ENCODE measurements at places on chromosomes 3 and 15.

DNA sequence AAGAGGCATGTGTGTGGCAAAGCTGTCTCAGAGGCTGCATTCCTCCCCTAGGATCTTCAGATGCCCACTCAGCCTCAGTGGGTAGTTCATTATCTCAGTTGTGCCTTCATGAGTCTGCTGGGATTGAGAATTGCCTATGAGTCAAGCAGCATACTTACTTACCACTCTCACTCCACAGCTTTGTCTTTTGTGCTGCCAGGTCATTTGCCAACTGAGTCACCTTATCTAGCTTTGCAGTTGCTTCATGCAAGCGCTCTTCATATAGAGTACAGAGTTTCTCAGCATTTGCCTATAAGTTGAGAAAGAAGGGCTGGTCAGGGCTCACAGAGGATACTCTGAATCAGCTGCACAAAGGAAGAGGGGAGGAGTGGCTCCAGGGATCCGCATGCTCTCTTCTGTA is 89.5 kb downstream of the MYH15 start:
- DNase-seq: no peak

DNA sequence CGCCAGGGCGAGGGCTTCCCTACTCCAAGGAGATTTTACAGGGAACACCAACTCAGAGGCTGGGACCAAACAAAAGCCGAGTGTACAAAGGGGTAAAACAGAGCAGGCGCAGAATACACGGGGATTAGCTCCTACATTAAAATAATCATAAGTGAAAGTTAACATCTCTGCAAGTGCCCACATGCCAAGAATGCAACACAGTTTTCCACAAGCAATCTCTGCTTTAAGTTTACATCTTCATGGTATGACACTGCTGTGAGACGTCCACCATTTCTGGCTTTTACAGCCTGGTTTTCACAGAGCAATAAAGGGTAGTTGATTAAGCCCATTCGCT is 500 bp upstream of the VGLL3 start:
- no peak for DNase-seq

DNA sequence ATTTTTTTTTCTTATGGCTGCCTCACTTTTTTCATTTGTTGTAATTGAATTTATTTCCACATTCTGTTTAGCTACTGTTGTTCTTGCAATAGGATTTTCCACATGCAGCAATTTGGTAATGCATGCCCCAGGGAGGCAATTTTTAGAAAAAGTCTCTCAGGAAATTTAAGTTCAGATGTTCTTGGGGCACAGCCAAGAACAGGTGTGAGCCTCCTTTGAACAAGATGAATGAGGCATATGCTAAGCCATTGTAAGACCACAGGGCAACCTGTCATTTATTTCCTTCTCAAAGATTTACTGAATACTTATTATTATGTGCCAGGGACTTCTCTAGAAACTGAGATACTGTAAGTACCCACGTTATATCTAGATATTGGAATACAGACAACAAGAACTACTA is 549.5 kb downstream of the DIPK2A start:
- DNase-seq: no peak

DNA sequence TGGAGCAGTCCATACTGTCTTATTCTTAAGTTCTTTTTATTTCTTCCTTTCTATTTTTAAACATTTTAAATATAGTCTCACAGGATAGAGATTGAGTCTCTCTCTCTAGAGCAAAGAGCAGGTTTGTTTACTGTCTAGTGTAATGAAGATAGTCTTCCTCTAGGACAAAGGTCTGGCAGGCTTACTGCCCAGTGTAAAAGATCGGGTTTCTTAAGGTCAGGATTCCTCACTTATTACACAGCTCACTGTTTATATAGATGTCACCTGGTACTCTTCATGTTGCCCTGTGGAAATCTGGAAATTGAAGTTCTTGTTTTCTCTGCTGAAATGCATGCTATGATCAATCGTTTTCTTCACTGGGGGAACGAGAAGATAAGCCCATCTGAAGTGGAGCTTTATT is 76.0 kb downstream of the ZBBX start:
- no peak for DNase-seq

- DNase-seq: no peak
Measured at GRCh38 chr3:149375501-149376196, 1.8 kb downstream of the TM4SF1 start.

- no peak for DNase-seq
Measured at GRCh38 chr15:71355268-71355667, 240.0 kb downstream of the THSD4 start.

- DNase-seq: no peak
Measured at GRCh38 chr15:87645723-87646122, 610.8 kb downstream of the NTRK3 start.

Measured in central memory CD8-positive, alpha-beta T cell (primary cell).